GM23338 (cell line): ENCODE measurements at places on chromosomes 5 and 9.

GRCh38 chr5:5572976-5573797 is 150.7 kb downstream of the ICE1 start:
- no peak for DNase-seq

- DNase-seq, result no peak
Measured at GRCh38 chr9:83247732-83248131, 184.8 kb upstream of the RASEF start.

GRCh38 chr5:177963966-177964365 is 32.1 kb downstream of the PROP1 start:
- no peak for DNase-seq

GRCh38 chr5:88688156-88688983 is 194.6 kb downstream of the MEF2C start:
- no peak for DNase-seq

DNA sequence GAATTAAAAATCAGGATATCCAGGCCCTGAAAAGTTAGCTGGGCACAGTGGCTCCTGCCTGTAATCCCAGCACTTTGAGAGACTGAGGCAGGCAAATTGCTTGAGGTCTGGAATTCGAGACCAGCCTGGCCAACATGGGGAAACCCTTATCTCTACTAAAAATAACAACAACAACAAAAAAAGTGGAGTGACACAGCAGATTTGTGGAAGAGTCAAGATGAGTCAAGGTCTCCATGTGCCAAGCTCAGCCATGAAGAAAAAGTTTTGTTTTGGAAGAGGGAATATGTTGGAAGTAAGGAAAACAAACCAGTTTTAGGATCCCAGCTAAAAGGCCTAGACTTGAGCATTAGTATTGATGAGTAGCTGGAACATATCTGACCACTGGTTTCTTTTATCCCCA is 14.7 kb downstream of the LRRC70 start:
- no peak for DNase-seq

GRCh38 chr9:107229241-107229741 is 53.8 kb upstream of the RAD23B start:
- DNase-seq, result no peak

- no peak for DNase-seq
Measured at GRCh38 chr5:95923918-95924544, 37.6 kb downstream of the ELL2 start.

GRCh38 chr5:2901511-2901910 is 150.0 kb upstream of the IRX2 start:
- no peak for DNase-seq

GRCh38 chr5:142852416-142853198 is 82.4 kb downstream of the ARHGAP26 start:
- DNase-seq, result no peak

DNA sequence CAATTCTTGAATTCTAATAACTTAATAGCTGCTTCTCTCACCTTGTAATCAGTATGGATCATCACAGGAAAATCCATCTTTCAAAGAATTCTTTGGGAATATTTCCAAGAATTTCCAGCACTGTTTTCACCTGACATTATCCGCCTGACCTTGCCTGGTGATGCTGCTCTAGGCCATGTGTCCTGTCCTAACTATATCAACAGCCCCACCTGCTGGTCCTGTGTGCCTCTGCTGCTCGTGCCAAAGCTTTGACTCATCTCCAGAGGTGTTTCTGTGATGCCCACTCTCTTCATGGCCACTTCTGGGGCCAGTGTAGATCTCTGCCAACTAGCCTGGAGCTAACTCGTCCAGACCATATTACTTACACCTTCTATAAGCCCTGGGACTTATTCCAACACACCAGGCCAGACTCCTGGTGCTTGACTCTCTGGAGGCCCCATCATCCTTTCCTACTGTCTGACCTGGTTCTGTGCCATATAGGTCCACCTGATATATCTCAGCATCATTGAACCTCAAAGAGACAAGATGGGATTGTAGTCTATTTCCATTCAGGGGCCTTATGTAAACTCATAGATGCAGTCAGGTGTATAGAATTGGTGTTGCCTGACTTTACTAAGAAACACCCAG is 67.5 kb upstream of the CKMT2 start:
- DNase-seq, result peak; percentile 90

GRCh38 chr5:118723021-118723338 is 265.4 kb downstream of the DTWD2 start:
- DNase-seq, result no peak

DNA sequence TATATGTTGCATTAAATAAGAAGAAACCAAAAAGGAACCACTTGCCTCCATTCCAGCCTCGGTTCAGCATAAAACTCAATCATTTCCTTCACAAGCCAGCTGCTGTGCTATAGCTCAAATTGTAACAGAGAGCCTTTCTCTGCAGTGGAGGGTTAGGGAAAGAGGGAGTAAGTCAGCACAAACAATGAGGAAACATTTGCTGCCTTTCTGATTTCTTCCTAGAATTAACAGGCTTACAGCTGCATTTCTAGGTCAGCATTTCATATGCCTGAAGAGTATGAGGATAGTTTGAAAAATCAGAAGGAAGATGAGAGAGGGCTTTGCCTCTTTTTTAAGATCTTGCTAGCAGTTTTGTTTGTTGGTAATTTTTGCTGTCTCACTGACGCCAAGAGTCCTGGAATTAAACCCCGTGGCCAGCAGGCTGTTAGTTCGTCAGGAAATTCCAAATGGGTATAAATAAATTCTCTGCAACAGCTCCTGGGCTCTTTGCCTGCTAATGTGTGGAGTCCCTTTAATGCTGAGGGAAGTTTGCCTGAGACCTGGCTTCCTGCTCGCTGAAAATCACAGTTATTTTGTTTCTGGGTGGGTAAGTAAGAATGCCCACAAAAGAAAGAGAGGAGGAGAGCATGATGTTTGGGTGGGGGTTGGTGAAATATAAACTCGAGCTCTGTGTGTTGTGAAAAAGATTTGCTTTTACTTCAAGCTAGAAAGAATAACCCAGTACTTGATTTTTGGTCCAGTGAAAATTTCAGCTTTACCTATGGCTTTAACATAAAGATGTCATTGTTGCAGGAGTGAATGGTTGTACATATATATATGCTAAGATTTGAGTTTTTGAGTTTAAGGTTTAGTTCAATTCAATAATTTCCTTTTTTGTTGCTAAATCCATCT is 148.1 kb upstream of the DMRT1 start:
- peak; percentile 37 for DNase-seq

- peak; percentile 69 for DNase-seq
Measured at GRCh38 chr5:154421868-154422267, 23.9 kb upstream of the SAP30L start.

DNA sequence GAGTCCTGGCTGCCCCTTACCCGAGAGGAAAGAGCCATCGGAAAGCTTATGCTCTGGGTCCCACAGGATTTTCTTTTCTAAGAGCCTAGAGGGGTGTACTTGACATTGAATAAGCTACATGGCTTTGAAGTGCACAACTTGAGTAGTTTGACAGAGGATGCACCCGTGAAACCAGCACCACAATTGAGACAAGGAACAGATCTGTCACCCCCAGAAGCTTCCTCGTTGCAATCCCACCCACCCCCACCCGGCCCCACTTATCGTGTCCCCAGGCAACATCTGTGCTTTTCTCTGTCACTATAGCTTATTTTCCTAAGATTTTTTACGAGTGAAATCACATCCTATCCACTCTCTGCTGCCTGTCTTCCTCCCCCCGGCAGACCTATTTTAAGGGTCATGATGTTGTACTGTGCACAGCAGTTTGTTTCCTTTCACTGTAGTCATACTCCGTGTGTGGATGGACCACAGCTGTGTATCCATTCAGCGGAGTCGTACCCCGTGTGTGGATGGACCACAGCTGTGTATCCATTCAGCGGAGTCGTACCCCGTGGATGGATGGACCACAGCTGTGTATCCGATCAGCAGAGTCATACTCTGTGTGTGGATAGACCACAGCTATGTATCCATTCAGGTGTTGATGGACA is 8.8 kb upstream of the FCN2 start:
- DNase-seq, result no peak

- peak; percentile 84 for DNase-seq
Measured at GRCh38 chr5:66307647-66308241, 163.6 kb downstream of the SREK1 start.

GRCh38 chr5:124735169-124735858 is 11.1 kb downstream of the ZNF608 start:
- DNase-seq, result peak; percentile 84

- DNase-seq, result no peak
Measured at GRCh38 chr5:35319333-35320002, 89.2 kb upstream of the PRLR start.

GRCh38 chr9:77022783-77023440 is 3.5 kb downstream of the FOXB2 start:
- DNase-seq, result peak; percentile 85

- DNase-seq, result no peak
Measured at GRCh38 chr5:173383711-173384110, 55.5 kb upstream of the STC2 start.

DNA sequence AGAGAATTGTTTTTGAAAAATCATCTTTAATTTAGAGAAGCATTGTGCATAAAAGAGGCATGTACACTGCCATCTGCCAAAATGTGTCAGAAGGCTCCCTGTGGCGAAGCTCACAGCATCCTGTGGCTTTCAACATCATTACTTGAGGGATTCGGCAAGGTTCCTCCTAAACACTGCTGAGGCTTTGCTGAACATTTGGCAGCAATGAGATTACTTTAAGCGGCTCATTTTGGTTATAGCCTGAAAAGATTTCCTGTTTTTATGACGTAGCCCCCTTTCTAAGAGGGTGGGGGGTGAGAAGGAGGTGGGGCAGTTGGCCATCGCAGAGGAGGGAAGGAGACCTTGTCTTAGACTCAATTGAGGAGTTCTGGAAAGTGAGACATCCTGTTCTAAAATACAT is 469.4 kb downstream of the RASEF start:
- DNase-seq, result no peak

GRCh38 chr5:176639981-176640380 is 7.3 kb upstream of the TSPAN17 start:
- DNase-seq, result no peak

- DNase-seq, result no peak
Measured at GRCh38 chr9:78874061-78874460, 577.1 kb downstream of the PSAT1 start.

- DNase-seq, result peak; percentile 49
Measured at GRCh38 chr5:102747386-102748166, 7.5 kb upstream of the PAM start.

DNA sequence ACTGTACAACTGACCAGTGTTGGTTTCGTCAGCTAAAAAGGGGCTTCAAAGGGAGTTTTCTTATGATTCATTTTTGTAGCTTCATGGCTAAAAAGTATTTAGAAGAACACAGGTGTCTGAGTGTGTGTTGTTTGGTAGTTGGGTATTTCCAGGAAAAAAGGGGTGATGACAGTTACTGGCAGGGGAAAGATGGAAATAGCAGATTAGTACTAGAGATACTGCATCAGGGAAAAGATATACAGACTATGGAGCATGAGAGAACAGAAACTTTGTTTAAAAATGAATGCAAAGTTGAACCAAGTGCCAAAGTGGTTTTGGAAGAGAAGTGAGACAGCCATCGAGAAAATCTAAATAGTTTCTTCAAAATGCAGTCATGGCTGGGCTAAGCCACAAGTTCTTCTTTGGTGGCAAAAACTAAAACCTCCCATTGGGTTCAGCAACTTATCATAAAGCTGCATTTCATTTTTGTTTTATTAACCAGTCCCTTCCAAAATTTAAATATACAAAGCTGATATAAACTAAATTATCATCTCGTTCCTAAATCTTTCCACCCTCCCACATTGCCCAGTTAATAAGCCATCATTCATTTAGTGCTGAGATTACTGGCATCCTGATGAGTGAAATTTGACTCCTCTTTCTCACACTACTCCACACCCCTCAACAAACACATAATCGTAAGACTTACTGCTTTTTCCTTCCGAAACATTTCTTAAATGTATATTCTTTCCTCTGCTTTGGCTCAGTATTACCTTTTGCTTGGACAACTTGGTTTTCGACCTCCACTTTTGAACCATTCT is 33.5 kb downstream of the ELL2 start:
- DNase-seq, result no peak

DNA sequence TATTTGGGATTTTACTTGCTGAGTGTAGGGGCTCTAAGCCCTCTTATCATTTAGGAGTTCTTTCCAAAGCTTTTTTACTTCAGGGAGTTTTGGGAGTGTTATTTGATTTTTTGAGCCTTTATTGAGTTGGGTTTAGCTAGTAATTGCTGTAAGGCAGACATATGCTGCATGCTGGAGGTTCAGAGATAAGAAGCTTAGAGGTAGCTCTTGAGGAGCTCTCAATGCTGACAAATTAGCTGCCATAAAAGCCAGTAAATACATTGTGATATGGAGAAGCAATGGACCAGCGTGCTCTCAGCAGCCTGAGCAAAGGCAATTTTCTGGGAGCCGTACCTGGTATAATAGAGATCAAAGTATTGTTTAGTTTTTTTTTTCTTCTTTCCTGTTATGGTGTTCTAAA is 11.6 kb downstream of the ARHGEF28 start:
- DNase-seq, result no peak

DNA sequence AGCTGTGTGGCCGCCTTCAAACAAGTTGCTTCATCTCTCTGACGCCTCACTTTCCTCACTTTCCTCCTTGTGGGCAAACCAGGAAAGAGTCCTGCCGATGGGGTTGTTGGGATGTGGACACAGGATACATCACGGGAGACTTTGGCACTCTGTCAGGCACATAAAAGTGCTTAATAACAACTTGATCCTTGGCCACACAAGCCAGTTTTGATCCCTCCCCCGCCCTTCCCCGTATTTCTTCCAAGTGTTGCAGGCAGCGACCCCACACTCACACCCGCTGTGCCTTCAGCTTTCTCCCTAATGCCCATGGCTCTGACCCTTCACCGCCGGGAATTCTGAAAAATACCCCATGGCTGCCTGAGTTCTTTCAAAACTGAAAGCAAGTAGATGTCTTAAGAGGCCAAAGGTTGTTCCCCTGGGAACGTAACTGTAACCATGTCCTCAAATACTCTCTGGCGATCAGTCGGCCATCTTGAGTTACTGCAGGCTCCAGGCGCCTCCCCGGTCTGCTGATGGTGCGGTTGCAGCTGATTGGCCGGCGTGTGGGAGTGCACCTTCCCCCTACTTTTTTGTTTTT is 59.8 kb downstream of the ARHGEF37 start:
- DNase-seq, result peak; percentile 39
